A673 (cell line): ENCODE measurements at places on chromosomes 2 and 18. TPM values are rescaled to one million over a fixed set of nuclear protein-coding genes. Genes with fewer than 3 reads are reported as not detected.

MBD5 gene
- total RNA-seq, result 32.4 and 36.1 TPM in 2 replicates

SLC40A1 gene
- total RNA-seq, result 1.5 and 1.9 TPM in 2 replicates

GPR35 gene
- total RNA-seq, result 2.7 and 2.9 TPM in 2 replicates

IL36RN gene
- total RNA-seq, result not detected in 2 replicates

AQP12A gene
- total RNA-seq, result not detected in 2 replicates

UGT1A7 gene
- not detected in 2 replicates for total RNA-seq

TIA1 gene
- 185 and 197 TPM in 2 replicates for total RNA-seq

GRCh38 chr2:203623661-203624060 lies 82.8 kb upstream of the CD28 start:
- DNase-seq, result peak; percentile 22

DNA sequence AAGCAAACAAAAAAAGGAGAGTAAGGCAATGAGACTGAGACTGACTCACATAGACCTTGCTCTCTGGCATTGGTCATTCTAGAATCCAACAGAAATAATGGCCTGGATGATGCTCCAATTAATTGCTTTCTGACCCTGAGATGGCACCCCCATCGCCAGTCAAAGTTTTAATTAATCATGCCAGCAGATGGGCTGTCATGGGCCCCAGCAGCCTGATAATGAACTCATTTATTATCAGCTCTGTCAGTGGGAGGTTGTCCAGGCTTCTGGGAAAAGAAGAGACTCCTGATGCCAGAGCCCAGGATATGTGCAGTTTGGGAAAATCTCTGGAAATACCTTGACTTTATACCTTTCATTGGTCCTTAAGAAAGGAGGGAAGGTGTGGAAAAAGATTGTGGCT lies 115.2 kb downstream of the XRCC5 start:
- no peak for DNase-seq

DNA sequence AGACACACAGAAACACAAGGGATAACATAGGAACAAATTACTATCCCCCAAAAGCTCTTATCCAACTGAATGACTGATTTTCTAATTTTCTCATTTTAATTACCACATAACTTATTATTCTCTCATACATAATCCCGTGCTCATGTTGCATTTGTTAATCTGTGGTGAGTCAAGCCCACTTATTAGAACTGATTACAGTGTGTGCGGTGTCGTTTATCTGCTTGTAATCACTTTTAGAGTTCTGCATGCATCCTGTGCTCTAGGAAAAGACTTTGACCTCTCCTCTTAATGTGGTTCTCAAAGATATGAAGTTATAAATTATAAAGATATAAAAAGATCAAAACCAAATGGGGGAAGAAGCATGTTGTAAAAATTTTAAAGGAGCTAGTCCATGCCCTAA lies 29.7 kb downstream of the CNDP1 start:
- no peak for DNase-seq

GRCh38 chr2:149652526-149652925 lies 65.0 kb upstream of the MMADHC start:
- DNase-seq, result no peak

- DNase-seq, result no peak
Observed at GRCh38 chr18:26777351-26778053, 88.0 kb downstream of the AQP4 start.

GRCh38 chr18:54950221-54950620 lies 9.0 kb downstream of the CCDC68 start:
- DNase-seq, result no peak

DNA sequence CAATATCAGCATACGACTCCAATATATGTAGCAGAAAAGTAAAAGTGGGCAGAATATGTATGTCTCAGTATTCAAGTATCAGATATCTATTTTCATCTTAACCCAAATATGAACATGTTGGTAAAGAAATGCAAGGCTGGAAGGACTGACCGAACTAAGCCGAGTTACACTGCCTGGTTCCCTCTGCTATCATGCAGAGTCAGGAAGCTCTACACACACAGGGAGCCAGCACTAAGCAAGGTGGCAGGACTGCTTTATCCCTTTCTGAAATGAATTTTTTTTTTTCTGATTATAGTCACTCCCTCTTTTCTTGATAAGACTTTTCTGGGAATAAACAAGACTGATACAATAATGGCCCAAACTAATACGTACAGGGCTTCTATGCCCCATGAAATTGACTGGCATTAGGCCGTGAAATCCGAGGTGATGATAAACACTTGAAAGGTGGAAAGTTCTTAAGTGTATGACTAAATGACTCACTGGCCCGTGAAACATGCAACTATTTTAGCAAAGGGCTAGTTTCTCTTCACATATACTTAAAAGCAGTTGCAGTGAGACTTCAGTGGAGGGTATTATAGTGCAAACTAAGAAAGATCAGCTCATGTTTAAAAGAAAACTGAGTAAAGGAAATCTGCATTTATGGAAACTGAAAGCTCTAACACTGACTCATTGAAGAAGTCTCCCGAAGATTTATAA lies 14.9 kb downstream of the DPP4 start:
- DNase-seq, result no peak

GRCh38 chr2:113770929-113771328 lies 14.5 kb upstream of the SLC35F5 start:
- DNase-seq, result peak; percentile 18

DNA sequence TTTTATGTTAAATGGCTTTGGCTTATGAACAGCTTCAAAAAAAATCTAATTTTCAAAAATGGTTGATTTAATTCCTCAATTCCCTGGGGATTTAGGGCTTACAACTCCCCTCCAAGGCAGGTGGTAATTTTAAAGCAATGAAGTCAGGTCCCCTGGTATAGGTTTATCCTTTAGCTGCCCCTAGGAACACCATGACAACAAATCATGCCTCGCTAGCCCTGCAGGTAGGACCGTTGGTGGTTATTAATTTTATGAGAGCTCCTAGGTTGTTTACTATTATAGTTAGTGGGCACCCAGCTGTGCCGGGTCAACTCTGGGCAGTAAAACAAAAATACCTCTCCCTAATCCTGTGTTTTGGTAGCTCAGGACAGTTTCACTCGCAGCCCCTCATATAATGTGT lies 26.2 kb upstream of the MBOAT2 start:
- no peak for DNase-seq

DNA sequence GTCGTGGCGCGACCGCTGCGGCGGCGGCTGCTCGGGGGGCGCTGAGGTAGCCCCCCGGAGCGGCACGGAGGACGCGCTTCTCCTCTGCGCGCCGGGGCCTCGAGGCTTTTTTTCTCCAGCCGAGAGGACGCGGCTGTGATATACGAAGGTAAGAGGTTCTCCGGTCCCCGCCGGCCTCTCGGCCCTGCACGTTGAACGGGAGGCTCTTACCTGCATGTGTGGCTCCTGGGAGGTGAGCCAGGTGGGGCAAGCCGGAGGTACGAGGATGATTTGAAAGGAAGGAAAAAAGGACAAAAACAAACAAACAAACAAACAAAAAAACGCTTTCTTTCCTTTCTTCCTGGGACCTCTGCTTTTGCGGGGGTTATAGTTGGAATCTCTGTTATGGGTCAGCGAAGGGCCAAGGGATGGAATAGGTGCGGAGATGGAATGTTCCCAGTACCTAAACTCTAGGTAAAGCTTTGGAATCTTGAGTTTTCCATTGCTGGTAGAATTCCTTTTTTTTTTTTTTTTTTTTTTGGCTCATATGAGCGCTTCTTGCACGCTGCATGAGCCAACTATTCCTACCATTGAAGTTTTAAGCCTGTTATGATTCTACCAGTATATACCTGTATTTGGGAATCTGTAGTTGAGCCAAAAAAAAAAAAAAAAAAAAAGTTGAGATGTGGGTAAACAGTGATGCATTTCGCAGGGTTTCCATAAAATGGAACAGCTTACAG lies 674 bp downstream of the PTPN4 start:
- peak; percentile 49 for DNase-seq

DNA sequence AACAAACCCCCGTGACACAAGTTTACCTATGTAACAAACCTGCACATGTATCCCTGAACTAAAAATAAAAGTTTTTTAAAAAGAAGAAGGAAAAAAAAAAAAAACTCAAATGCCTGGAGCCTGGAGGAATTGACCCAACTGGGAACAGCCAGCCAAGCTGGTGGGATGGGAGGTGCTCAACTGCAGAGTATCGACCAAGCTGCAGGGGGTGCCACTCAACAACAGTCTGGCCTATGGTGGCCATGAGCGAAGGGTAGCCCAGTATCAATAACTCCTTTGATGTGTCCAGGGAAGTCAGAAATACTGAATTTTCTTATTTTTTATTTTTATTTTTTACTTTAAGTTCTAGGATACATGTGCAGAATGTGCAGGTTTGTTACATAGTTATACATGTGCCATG lies 310.3 kb upstream of the DLGAP1 start:
- DNase-seq, result no peak

GRCh38 chr2:120233292-120233691 lies 10.1 kb upstream of the TMEM185B start:
- no peak for DNase-seq

- no peak for DNase-seq
Observed at GRCh38 chr2:178066890-178067669, 5.5 kb downstream of the PDE11A start.

- DNase-seq, result no peak
Observed at GRCh38 chr2:25817006-25817405, 61.3 kb downstream of the ASXL2 start.

GRCh38 chr18:4068552-4069158 lies 386.5 kb downstream of the DLGAP1 start:
- DNase-seq, result peak; percentile 73

DNA sequence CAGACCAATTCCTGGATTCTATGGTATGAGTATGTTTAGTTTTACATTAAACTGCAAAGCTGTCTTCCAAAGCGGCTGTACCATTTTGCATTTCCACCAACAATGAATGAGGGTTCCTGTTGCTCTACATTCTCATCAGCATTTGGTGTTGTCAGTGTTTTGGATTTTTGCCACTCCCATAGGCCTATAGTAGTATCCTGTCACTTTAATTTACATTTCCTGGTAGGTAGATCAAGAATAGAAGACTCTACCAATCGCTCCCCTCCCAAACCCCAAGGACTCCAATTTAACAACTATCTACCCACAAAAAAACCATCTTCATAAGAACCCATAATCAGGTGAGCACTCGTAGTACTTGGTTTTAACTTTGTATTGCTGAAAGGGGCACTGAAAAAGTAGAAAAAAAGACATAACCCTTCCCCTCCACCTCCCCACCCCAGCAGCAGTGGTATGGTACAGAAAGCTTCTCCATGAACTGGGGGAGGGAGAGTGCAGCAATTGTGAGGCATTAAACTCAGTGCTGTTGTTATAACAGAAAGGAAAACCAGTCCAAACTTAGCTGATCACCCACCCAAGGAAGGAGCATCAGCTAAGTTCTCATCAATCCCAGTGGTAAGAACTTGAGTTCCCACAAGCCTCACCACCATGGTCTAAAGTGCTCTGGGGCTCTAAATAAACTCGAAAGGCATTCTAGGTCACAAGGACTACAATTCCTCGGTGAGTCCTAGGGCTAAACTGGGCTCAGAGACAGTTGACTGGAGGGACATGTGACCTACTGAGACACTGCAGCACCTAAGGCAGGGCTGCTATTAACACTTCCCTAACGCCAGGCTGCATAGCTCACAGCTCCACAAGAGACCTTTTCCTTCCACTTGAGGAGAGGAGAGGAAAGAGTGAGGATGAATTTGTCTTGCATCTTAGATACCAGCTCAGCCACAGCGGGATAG lies 35.5 kb upstream of the CYTIP start:
- no peak for DNase-seq

DNA sequence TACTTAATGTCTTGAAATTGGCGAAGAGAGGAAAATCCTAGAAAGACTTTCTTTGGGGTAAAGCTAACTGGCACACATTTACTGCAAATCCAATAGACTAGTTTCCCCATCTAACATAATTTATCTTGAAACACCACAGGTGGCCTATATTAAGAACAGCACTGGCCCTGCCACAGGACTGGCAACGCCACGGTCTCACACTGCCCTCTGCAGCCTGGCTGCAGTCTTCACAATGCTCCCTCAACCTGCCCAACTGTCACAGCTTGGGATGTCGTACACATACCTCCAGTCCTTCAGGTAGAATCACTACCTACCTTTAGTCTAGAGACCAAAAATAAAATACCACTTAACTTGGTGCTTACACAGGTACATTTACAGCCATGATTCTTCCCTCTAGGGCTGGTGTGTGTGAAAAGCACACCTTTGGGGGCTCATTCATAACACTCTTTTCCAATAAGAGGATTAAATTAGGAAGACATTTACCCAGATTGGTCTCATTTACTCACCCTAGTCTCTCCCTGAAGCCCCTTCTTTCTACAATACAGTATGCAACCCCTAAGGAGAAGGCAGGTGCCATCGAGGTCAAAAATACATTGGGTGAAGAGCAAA lies 222.2 kb downstream of the C1D start:
- DNase-seq, result peak; percentile 88

DNA sequence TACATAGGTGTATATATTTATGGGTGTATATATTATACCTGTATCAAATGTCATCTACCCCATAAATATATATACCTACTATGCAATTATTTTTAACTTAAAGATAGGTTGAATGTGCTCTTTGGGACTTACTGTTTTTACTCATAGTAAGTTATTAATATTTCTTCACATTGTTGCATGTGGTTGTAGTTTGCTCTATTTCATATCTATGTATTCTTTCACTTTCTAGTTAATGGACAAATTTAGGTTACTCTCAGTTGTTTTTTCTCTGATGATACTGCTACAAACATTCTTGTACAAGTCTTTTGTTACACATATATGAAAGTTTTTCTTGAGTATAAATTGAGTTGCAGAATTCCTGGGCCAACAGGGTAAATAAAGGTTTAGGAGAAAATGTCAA lies 601.8 kb upstream of the ID2 start:
- no peak for DNase-seq

GRCh38 chr2:3465844-3466481 lies 53.4 kb downstream of the ADI1 start:
- DNase-seq, result no peak

DNA sequence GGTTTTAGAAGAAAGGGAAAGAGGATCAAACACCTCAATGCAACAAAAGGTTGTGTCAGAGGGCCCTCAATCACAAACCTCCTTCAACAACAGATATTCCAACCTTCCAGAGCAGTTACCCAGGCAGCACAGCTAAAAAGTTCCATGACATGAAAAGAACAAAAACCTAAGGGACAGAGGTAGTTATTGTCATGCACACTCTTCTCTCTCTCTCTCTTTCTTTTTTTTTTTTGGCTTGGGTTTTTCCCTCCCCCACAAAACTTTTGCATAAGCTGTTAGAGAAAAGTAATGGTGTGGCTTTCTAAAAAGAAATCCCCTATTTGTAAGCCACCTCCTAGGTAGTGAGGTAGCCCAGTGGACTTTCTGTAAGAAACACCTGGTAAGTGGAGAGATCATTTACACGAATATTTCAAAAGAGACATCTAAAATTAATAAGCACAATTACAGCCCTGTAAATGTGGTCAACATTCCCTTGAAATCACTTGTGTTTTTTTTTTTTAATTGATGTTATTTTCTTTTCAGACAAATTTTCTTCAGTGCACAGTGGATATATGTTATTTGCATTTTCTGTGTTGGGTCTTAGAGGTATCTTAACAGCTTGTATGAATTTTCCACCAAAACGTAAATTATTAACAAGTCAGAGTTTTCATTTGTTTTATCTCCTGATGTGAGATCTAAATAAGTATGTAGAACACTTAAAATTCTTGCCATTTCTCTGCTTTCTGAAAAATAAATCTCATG lies 48.4 kb downstream of the ZEB2 start:
- DNase-seq, result no peak

GRCh38 chr2:46167924-46168323 lies 129.3 kb upstream of the EPAS1 start:
- DNase-seq, result no peak
